ENCODE measurements at places on chromosomes 7 and 10.

GRCh38 chr7:117724898-117725297, 148.3 kb downstream of the CTTNBP2 start:
- no peak for DNase-seq

GRCh38 chr10:27527666-27528295, 23.7 kb downstream of the RAB18 start:
- no peak for DNase-seq

- no peak for DNase-seq
Observed at GRCh38 chr10:66924674-66925345, 1.0 kb upstream of the LRRTM3 start.

- no peak for DNase-seq
Observed at GRCh38 chr7:130127821-130128317, 57.5 kb downstream of the KLHDC10 start.

- no peak for DNase-seq
Observed at GRCh38 chr10:131802996-131803395, 97.8 kb upstream of the PPP2R2D start.

All from activated T-helper 1 cell treated with anti-CD3 and anti-CD28 coated beads, Interleukin-2, amount 50 U/mL, for 16 hours (primary cell).